ENCODE measurements at places on chromosomes 4 and X. TPM values are rescaled to one million over a fixed set of nuclear protein-coding genes. Genes with fewer than 3 reads are reported as not detected.

The GPR34 gene
- 5.1 TPM for total RNA-seq

DNA sequence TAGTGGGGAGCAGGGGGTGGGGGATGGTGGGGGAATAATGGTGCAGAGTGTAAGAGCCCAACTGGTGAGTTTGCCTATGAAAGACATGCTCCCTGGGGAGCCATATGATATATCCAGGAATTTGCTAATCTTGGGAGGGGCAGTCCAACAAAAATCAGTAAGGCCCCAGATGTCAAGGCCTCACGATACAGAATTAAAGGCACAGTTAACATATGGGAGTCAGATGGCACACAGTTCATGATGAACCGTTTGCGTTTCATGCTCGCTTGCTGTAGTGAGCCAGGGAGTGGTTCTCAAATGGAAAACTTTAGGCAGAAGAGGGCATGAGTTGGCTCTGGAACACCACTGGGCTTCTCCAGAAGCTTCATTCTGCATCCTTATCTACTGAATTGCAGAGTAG lies 33.9 kb upstream of the VCX2 start:
- H3K4me3 ChIP-seq, result no peak overlapping the region
- H3K4me1 ChIP-seq, result no peaks in the 10 kb centered on the region
- no peak for DNase-seq
- H3K36me3 ChIP-seq, result no peaks in the 10 kb centered on the region
- H3K27me3 ChIP-seq, result no peaks in the 10 kb centered on the region

DNA sequence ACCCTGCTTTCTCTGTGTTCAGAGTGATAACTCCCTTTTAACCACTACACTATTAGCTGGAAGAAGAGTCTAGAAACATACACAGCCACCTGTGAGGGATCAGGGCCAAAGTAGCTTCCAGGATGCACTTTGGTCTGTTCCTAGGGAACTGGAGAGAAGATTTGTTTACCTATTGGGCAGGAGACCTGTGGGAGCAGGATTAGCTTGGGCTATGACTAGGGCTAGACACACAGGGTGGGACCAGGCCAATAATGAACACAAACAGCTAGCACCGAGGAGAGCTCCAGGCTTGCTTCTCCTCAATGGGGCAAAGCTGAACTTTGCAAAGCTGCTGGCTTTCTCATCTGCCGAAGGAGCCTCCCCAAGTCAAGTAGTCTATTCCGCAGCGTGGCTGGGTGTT lies 24.4 kb upstream of the MAP7D3 start:
- no peak overlapping the region for H3K27ac ChIP-seq
- no peak for DNase-seq
- H3K27me3 ChIP-seq, result peaks cover 6% of the 10 kb centered on the region

GRCh38 chrX:9340598-9341290 lies 124.1 kb upstream of the TBL1X start:
- peak overlapping the region; percentile 77 for H3K27ac ChIP-seq
- no peaks in the 10 kb centered on the region for H3K27me3 ChIP-seq
- no peaks in the 10 kb centered on the region for H3K36me3 ChIP-seq
- peak; percentile 69 for DNase-seq
- H3K4me3 ChIP-seq, result no peak overlapping the region

All from stomach (tissue), 19 donors.